ENCODE measurements at places on chromosomes 12 and 14. TPM values are rescaled to one million over a fixed set of nuclear protein-coding genes. Genes with fewer than 3 reads are reported as not detected.

DNA sequence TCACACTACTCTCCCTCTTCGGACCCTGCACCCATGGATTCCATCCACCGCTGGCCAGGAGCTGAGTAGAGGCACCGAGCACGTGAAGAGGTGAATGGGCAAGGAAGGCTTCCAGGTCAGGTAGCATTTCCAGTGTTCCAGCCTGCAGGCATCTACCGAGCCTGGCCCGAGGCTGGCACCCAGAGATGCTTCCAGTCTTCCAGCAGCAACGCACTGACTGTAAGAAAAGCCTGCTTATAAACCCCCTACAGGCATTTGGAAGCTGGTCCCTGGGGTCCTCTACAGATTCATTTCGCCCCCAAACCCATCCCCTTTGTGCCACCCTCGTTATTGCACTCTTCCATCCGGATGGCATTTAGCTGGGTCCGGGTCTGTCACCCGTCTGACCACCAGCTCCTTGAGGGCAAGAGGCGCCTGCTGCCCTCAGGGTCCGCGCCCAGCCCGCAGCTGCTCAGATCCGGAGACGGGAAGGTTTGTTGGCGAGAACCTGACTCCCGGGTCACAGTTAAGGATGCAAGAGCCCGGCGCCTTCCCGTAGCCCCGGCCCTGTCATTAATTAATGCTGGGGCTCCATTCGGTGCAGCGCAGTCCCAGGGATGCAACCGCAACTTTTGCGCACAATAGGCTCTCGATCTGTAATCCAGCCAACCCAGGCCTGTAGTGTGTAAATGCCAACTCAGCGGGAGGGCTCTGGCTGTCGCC, 614 bp upstream of the MARK3 start:
- no peak for DNase-seq

GRCh38 chr12:89316705-89317139, 35.6 kb downstream of the DUSP6 start:
- no peak for DNase-seq

The TPH2 gene
- total RNA-seq: not detected

DNA sequence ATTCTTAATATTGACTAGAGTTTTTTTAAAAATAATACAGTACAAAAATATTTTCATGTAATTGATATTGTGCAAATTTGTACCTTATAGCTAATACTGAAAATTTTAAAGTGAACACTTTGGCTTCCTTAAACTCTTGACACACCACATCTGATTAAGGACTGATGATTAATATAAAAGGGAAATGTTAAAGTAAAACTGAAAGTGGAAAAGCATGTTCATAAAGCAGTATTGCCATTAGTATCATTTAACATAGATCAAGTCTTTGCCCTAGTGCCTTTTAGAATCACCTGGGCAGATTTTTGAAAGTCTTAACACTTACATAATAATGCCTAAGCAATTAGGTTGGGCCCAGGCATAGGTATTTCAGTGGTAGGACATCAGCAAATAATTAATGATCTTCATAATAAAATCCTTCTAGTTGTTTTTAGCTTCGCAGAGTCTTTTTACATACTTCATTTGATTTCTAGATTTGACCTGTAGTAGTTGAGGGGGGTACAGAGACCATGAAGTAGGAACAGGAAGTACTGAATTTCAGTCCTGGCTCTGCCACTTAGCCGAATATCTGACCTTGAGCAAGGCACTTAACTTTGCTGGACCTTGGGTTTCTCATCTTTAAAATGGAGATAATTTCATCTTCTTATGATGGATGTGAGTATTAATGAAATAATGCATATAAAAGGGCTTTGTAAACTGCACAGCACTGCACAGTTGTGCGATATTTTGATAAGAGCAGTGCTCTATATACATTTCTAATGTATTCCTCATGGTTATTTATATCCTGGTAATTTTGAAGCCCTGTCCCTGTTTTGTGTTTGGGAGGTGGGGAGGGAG, 43.7 kb downstream of the MARK3 start:
- no peak for DNase-seq

DNA sequence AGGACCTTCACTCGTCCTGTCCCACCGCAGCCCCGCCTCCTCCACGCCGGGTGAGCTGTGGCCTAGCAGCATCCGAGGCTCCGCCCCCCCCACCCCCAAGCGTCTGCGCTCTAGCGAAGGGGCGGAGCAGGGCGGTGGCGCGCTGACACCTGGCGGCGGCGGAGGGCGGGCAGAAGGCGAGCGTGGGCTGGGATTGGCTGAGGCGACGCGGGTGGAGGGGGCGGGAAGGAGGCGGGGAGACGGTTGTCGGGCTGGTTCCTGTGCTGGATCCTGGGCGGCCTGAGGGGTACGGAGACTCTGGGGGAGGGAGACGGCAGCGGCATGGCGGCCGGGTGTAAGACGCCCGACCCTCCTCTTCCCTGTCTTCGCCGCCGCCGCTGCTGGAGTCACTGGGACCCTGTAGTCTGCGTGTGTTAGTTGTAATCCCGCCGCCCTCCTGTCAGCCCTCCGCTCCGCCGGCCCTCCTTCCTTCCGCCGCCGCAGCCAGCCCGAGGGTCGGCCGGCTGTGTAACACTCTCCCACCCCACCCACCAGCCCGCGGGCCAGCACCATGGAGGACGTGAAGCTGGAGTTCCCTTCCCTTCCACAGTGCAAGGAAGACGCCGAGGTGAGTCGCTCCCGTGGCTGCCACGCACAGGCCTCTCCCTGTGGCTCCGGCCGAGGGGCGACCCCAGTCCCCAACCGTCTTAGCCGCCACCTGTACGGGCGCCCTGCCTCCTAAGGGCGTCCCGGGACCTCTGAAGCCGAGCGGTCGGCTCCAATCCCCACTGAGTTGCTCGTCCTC, at the start of gene STYX:
Gene STYX, plus strand, starts transcription at position 242 of the 784 bp plus-strand sequence. Its CDS starts 309 bp downstream, at position 551.
- DNase-seq: peak; percentile 98

Measured in activated CD4-positive, alpha-beta T cell treated with anti-CD3 and anti-CD28 coated beads, Interleukin-2, amount 10 ng/mL, durations not matched to agents 7 days and 5 days (primary cell).